ENCODE measurements at places on chromosomes 1 and 21.

- DNase-seq, result no peak
Measured at GRCh38 chr1:203322500-203323179, 17.3 kb downstream of the BTG2 start.

GRCh38 chr1:113808450-113809195 is 3.7 kb downstream of the RSBN1 start:
- no peak for DNase-seq

- DNase-seq, result no peak
Measured at GRCh38 chr1:31010086-31010989, 55.2 kb downstream of the PUM1 start.

GRCh38 chr1:54594463-54594862 is 28.9 kb downstream of the FAM151A start:
- no peak for DNase-seq

DNA sequence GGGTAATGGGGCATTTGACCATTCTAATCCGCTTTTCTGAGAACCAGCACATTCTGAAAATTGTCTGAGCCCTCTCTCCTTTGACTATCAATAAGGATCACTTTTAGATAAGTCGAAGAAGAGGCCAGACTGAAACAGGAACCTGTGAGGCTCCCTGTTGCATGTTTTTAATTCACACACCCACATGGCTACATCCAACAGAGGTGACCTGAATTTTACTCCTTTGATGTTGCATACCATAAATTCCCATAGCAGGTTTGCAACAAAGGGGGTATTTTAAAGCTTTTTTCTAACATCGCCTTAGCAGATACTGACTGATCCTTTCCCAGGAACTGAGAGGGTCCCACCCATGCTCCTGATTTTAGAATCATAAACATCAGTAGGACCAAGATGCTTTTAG is 450.8 kb downstream of the USP25 start:
- DNase-seq, result no peak
